ENCODE measurements at places on chromosomes 12 and 14.

- no peak for DNase-seq
Measured at GRCh38 chr12:61536525-61536924, 723.7 kb upstream of the USP15 start.

DNA sequence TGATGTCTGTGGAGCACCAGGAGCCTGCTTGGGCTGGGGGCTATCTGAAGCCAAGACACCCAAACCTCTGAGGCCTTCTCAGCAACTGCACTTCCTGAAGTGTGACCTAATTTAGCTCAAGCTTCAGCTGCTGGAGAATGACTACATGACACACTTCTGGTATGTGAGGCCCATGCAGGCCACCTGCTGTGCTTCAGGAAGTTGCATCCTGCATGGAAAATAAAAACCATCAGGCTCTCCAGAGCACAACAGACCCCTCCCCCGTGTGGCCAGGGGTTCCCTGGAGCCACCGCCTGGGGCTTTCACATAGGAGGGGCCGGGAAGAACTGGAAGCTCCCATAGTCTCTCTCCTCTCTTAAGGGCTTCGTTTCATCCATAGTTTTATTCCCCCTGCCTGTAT, 217.7 kb downstream of the SLC15A4 start:
- no peak for DNase-seq

GRCh38 chr12:109670731-109671130, 42.9 kb upstream of the FAM222A start:
- DNase-seq: no peak

DNA sequence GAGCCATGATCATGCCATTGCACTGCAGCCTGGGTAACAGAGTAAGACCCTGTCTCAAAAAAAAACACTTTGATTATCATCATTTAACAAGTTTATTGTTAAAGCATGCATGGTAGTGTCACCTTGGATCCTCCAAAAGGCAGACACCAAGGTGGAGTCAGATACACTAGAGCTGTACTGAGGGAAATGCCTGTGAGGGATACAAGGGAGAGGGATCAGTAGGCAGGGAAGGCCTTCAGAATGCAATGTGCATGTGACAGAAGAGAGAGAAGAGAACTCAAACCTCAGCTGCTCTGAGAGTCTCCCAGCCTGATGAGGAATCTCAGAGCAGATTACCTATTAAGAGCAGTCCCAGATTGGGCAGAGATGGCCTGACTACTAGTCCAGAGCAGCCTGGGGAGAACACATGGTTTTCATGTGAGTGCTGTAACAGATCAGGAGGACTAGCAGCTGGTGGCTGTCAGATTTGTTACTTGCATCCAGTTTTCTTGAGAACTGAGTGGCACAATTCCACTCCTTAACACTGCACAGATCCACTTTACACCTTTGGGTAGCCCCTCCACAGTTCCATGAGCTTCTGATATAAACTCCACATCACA, 38.0 kb upstream of the A2ML1 start:
- DNase-seq: no peak

GRCh38 chr12:692274-692673, 29.0 kb upstream of the NINJ2 start:
- no peak for DNase-seq

DNA sequence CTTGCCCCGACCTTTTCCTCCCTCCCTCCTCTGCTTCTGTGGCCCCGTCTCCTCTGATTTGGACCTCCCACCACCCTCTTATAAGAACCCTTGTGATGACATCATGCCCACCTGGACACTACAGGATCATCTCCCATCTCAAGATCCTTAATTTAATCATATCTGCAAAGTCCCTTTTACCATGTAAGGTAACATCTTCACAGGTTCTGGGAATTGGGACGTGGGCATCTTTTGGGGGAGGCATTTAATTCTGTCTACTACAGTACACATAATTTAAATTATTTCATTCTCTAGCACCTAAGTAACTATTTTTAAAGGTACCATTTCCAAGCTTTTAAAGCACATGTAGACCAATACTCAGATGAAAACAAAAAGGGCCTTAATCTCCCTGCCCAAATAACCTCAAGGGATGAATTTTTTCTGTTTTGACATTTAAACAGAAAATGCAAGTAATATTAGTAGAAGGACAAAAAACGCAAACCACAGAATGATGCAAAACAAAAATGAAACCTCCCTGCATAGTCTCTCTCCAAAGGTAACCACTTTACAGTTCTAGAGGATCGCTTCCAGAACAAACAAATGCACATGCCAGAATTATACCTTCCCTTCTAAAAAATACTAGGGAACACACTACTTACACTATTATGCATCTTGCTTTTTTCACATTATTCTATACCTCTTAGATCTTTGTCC, 222.1 kb downstream of the AACS start:
- no peak for DNase-seq

DNA sequence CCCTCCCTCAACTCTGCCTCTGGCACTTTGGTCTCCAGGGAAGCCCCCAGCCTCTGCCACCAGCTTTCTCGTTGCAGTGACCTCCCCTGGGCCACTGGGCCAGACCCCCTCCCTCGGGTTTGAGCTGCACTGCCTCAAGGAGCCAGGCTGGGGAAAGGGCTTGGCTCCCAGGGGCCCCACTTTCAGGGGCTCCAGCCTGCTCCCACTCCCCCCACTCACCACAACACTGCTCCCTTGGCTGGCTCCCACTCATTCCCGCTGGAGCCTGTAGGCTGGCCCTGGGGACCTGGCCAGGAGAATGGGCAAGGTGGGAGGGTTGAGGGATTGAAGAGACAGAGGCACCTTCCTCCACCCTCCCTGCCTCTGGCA, 19.3 kb upstream of the KIF26A start:
- no peak for DNase-seq

DNA sequence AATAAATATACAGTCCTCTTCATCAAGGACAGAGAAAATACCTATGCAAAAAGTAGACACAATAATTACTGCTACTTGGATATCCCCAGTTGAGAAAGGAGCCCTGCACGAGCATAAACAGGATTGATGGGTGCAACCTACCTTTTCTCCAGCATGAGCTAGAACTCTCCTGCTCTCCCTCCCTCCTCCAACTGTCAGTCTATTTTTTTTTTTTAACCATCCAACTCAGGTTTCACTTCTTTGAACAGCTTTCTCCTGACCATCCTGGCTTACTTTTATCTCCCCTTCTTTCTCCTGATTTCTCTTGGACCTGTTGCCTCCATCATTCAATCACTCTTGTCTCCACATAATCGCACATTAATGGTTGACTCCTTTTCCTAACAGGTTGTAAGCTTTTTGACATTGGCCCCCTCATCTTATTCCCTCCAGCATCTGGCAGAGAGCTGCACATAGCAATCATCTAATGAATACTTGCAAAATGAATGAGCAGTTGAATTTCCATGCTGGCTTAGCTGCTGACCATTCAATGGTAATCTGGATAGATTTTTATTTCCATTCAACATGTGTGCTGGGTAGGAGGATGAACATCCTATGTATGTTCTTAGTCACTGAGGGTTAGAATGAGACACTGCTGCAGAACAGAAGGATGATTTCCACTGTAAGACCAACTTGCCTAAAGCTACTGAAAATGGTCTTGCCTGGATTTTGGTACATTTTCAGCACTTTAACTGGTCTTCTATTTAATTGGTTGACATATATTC, 24.4 kb downstream of the MYBPC1 start:
- no peak for DNase-seq

DNA sequence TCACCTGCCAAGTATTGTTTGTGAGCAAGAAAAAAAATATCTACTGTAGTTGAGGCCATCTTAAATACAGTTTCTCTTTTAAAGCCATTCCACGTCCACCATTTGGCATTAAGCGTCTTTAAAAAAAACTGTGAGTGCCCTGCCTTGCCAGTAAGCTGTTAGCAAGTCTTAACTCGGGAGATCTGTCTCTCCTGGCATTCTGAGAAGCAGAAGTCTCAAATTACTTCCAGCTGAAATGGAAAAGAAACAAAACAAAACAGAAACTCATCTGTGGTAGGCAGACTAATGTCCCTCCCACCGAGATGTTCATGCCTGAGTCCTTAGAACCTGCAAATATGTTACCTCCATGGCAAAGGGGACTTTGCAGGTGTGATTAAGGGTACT, 126.2 kb downstream of the CRADD start:
- DNase-seq: no peak

GRCh38 chr12:25830456-25830855, 128.0 kb upstream of the RASSF8 start:
- DNase-seq: no peak

- DNase-seq: no peak
Measured at GRCh38 chr14:45261209-45261608, 8.2 kb upstream of the MIS18BP1 start.

- DNase-seq: no peak
Measured at GRCh38 chr14:89702073-89702875, 252.3 kb downstream of the EFCAB11 start.

GRCh38 chr12:42683933-42684801, 94.6 kb upstream of the PRICKLE1 start:
- DNase-seq: no peak

DNA sequence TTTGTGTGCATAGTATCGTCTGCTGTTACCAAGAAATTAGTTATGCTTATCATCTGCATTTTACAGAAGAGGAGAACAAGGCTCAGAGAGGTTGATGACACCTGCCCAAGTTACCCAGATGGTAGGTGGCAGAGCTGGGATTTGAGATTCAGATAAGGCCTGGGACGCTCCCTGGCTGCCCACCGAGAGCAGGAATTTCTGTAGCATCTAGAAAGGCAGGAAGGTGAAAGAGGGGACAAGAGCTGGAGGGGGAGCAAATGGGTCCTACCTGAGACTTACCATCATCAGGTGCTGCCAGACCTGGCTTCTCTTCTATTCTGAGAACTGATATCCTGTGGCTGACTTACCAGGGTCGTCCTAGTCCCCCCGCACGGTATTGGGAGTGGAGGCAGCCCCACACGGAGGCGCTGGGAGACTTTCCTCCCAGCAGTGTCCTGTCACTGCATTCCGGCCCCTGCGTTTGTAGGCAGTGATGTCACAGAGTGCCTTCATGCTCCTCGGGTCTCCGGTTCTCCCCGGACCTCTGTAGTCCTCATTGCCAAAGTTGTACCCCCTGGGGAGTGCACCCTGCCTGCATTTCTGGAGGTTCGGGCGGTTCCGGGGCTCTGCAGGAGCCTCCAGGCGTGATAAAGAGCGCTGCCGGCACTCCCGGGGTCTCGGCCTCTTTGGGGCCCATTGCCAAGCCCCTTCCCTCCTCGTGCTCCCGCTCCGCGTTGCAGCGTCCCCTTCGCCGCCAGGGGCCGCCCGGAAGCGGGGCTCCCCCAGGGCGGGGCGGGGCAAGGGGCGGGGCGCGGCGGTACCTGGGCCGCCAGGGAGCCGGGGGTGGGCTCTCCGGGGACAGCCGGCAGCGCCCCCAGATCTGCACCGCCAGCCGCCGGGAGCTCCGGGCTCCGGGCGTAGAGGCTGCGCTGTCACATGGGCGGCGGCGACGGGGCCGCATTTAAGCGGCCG, at the start of gene CABP1:
Gene CABP1, plus strand, starts transcription at position 856 of the 951 bp plus-strand sequence. Its CDS starts 60 bp downstream, at position 916.
- peak; percentile 35 for DNase-seq

DNA sequence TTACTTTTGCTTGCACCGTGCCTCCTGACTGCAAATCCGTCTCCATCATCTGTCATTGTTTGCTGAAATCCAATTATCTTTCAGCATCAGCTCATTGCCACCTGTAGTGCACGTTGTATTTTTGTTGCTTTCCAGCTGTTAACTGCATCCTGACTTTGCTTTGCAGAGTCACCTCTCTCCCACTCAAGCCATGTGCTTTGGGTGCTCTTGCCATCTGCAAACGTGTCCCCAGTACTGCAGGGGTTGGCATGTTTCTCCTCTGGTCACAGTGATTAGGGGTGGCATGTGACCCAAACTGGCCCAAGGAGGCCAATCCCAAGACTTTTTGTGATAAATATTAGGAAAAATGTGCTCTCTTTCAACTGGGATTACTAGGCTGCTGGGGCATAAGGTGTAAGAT, 10.5 kb upstream of the TMED2 start:
- DNase-seq: no peak

DNA sequence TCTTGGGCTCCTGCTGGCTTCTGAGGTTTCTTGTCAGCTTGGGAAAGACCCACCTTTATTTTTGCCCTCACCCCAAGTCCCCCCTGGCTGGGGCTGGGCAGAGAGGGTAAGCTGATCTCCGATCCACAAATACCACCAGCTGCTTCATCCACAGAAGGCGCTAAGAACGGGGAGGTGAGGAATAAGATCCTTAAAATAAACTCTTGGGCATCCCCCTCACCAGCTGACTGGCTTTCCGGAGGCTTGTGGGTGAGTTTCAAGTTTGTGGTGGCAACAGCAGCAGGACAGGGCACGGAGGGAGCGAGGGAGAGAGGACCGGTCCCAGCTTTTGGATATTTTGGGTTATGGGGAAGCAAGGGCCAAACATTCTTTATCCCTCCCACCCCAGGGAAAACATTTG, 20.8 kb upstream of the HSPB8 start:
- no peak for DNase-seq

GRCh38 chr14:68157971-68158371, 338.4 kb downstream of the RAD51B start:
- no peak for DNase-seq

DNA sequence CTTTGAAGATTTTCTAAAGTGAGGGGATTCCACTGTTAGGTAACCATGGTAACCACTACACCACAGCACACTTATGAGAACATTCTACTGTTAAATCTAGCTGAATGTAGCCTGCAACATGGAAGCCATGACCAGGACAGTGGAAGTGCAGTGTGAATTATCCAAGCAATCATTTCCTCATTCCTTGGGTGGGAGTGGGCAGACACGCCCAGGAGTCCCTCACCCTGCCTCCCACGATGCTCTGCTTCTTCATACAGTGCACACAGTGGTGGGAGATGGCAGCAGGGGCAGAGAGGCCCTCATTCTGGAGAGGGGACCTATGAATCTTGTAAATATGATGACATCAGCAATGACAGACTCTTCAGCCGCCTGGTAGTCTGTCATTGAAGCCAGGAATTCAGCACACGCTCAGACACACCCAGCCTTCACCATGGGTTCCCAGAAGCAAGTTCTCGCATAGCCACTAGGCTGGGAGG, 70.1 kb upstream of the HOXC13 start:
- no peak for DNase-seq

DNA sequence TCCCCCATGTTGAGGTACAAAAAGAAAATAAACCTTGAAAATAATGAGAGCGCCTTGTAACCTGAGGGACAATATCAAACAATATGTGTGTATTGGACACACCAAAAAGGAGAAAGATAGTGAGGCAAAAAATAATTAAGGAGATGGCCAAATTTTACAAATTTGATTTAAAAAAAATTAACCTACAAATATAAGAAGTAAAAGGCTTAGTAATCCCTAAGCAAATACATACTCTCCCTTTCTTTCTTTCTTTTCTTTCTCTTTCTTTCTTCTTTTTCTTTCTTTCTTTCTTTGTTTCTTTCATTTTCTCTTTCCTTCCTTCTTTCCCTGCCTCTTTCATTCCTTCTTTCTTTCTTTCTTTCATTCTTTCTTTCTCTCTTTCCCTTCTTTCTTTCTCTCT, 133.4 kb downstream of the PIK3C2G start:
- DNase-seq: no peak

DNA sequence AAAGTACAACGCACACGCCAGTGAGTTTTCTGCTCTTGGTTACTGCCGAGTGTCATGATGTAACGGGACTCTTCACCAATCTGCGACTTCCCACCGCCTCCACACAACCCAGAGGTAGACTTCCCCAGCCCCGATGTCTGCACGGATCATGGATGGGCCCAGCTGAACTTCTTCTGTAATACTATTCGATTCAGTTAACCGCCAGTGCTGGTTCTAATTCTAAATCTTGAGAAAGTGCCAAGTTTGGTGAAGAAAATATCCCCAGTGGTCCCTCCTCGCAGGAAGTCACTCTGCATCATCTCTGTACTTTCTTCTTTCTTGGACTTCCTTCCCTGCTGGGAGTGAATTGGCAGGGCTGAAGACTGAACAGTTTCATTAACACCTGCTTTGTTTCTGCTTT, 77.6 kb upstream of the SLC35F4 start:
- no peak for DNase-seq
